ENCODE measurements at places on chromosomes 12 and 14.

DNA sequence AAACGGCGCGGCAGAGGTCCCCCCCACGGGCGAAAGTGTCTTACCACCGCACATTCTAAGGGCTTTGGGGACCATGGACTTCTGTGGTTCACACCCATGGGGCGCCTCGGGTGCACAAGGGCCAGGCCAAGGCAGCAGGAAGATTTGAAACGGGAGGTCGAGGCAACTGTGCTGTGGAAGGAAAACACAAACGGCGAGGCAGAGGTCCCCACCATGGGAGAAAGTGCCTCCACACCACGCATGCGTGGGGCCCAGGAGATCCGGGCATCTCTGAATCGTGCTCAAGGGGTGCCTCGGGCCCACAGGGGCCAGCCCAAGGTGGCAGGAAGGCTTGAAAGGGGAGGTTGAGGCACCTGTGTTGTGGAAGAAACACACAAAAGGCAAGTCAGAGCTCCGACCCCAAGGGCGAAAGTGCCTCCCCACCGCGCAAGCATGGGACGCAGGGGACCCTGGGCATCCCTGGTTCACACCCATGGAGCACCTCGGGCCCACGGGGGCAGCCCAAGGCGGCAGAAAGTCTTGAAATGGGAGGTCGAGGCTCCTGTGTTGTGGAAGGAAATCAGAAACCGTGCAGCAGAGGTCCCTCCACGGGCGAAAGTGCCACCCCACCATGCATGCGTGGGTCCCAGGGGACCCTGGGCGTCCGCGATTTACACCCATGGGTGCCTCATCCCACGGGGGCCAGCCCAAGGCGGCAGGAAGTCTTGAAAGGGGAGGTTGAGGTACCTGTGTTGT is 371.0 kb downstream of the ALG10 start:
- DNase-seq = no peak

DNA sequence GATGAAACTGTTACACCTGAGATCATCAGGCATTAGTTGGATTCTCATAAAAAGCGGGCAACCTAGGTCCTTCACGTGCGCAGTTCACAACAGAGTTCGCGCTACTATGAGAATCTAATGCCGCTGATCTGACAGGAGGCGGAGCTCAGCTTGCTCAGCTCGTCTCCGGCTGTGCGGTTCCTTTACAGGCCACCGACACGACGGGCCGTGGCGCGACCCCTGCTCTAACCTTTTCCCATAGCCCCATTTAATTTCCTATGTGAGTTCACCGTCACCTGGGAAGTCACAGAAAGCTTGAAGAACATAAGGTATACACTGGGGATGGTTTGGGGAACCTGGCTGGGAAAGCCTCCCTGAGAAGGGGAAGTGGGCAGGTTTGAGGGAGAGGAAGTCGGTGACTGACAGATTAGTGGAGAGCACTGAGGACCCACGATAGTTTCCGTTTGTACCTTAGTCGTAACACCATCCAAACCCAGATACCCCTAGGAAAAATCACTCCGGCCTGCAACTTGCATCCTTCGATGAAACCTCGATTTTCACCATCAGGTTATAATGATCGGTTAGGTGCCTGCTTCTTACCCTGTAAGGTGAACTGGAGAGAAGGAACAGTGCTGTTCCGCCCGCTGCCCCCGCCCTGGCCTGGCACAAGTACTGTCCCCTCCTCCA is 2.8 kb upstream of the AAAS start:
- no peak for DNase-seq

- DNase-seq = no peak
These were observed 1197.9 kb downstream of the BCL11B start for GRCh38 chr14:98074111-98074510.

- DNase-seq = no peak
These were observed 103.5 kb upstream of the HIF1A start for GRCh38 chr14:61591862-61592261.

- DNase-seq = no peak
These were observed 11.9 kb downstream of the FAM222A start for GRCh38 chr12:109725321-109726105.

All from NCI-H2029 treated with DMSO at 0.1 percent for 48 hours (cell line).